ENCODE measurements at places on chromosomes 5 and 9.

- no peak for DNase-seq
These were observed 1909.5 kb upstream of the CDH9 start for GRCh38 chr5:28947865-28948264.

DNA sequence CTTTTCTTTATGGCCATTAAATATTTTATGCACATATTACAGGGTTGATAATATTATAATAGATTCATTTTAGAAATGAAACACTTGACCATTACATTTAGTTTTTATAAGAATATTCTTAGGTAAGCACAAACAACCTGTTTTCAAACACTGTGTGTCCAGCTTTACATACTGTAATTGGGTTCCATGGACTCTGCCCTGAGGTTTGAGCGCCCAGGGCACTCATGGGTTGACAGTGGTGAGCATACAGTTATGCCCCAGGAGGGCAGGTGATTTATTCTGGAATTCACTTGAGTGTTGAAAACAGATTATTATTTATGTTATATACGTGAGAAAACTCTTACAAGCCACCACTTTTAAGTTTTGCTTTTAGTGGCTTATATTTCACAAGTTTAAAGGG lies 33.7 kb downstream of the TRIO start:
- no peak for DNase-seq

GRCh38 chr5:146165460-146165859 lies 17.0 kb downstream of the LARS1 start:
- no peak for DNase-seq

GRCh38 chr5:96659170-96659569 lies 3.0 kb upstream of the CAST start:
- DNase-seq = no peak

- no peak for DNase-seq
These were observed 30.4 kb downstream of the NFX1 start for GRCh38 chr9:33320568-33321261.

- no peak for DNase-seq
These were observed 893.9 kb upstream of the DMAC1 start for GRCh38 chr9:8693464-8693863.

DNA sequence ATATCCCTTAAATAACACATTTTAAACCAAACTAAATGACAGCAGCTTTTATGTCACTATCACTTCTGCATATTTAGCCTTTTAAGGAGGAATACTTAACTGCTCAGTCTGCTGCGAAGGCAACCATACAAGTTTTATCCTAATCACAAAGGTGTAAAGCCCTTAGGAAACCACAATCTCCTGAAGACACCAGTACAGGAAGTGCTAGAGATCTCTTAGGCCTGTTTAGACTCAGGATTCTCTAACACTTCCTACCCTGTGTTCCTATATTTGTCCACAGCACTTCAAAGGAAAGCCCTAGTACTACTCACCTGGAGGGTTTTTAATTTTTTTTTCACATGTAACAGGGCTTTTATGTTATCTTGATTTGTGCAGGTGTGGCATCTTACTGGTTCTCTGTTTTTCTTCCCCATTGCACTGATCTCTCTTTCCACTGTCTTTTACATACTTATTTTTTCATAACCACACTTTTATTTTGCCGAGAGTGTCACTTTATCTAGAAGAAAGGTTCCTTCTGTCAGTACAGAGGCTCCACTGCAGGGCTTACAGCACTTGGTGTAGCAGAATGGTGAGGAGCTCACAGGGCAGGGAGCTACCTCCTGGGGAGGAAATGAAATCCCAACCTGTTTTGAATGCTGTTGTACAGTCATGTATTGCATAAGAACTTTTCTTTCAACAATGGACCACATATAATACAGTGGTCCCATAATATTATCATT lies 1060.6 kb upstream of the ACO1 start:
- DNase-seq = no peak

GRCh38 chr5:109155625-109156024 lies 254.1 kb downstream of the PJA2 start:
- no peak for DNase-seq

DNA sequence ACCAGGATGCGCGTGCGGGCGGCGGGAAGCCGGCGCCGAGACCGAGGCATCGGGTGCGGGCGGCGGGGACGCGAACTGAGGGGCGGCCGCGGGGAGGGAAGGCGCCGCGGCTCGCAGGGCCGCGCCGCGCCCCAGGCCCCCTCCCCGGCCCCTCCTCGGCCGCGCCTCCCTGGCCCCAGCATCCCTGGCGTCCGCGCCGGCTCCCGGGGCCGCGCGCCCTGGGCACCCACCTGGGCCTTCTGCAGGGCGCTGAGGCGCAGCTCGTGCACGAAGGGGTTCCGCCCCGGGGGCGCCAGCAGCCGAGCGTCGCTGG lies 324 bp downstream of the LPCAT1 start:
- DNase-seq = no peak

- no peak for DNase-seq
These were observed 24.1 kb upstream of the TCOF1 start for GRCh38 chr5:150333400-150333799.

DNA sequence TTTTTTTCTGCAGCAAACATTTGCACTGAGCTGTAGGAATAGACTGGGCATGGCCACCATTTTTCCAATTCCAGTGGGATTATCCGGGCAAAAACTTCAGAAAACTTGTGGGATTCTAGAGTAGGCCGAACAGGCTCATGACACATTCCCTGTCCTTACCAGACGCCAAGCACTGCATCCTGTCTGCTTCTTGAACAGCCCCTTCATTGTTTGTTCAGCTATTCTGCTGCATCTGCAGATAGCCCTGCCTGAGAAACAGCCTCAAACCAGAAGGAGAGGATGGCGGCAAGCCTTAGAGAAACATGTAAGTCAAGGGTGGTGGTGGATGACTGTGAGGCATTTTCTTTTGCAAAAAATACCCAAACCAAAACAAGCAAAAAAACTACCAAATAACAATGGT lies 111.8 kb upstream of the NTRK2 start:
- no peak for DNase-seq

DNA sequence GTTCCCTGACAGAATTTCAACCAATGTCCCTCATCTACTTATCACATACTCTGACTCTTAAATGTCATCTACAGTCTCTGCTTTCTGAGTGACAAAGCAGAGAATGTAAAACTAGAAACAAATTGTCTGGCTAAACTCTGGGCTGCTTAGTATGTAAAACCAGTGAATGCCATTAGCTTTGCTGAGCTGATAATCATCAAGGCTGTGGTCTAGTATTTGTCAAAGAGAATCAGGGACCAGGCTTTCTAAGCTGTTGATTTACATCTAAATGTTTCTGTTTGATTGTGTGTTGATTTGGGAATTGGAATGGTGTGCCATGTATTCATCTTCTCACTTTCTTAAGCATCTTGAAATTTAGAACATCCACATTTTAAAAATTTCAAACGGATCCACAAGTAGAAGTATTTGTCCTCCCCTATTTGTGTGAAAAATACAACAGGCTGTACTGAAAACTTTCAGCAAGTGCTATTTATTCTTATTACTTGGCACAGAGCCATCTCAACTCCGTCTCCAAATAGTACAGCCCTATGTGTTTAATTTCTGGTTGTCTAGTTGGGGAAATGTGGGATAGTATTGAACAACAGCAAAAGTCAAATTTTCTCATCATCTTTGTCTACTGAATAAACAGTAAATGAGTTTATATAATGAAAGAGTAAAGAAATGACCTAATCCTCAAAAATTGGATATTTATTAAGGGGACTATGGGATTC lies 251.5 kb downstream of the KCTD16 start:
- DNase-seq = no peak

- DNase-seq = no peak
These were observed 18.4 kb downstream of the GADD45G start for GRCh38 chr9:89622933-89623861.

DNA sequence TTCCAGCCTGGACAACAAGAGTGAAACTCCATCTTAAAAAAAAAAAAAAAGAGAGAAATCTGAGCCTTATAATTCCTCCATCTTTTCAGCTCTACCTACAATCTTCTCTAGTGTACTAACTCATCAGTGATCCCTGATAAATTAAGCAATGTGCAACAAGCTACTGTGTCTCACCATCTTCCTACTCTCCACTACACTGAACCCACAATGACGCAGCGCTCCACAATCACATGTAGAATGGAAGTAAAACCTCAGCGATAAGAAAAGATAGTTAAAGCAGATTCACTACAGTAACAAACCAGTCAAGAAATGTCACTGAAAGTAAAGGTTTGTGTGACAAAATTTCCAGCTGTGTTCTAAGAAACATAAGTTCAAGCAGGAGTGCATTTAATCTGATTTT lies 13.5 kb downstream of the ABCA1 start:
- no peak for DNase-seq

- DNase-seq = no peak
These were observed 90.5 kb downstream of the ANKH start for GRCh38 chr5:14781106-14781505.

DNA sequence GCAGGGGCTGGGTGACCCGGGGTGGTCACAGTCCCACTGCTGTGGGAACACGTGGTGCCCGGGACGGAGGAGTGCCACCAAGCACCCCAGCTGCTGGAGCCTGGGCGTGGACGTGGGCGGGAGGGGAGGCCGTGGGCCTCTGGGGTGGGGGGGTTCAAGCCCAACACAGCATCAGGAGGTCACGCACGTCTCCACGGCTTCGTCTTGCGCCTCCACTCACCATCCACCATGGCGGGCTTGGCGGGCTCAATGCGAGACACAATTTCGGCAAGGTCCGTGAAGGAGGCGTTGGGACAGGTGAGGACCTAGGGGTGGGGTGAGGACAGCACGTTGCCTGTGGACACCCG lies 2.2 kb upstream of the NSMF start:
- no peak for DNase-seq

GRCh38 chr5:146995878-146996277 lies 117.3 kb upstream of the PPP2R2B start:
- no peak for DNase-seq

GRCh38 chr5:170885809-170886208 lies 24.0 kb downstream of the RANBP17 start:
- no peak for DNase-seq

- no peak for DNase-seq
These were observed 36.1 kb upstream of the STARD4 start for GRCh38 chr5:111548348-111548950.

- DNase-seq = no peak
These were observed 5.9 kb upstream of the SPOUT1 start for GRCh38 chr9:128835246-128836210.

DNA sequence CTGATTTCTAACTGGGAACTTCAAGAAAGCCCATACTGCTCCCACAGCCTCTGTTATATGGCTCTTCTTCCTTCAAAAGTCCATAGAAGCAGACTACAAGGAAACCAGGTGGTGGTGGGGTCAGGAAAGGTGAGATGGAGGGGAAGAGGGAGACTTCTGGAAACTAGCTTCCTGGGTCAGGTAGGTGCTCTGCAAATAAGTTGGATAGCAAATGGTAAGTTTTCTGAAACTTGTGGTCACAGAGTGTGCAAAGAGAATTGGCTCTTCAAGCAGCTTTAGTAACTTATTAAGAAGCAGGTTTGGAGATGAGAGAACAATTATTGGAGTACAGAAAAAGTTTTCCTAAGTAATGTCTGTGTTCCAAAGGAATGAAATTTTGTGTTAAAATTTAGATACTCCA lies 316.9 kb downstream of the ADGRV1 start:
- no peak for DNase-seq

DNA sequence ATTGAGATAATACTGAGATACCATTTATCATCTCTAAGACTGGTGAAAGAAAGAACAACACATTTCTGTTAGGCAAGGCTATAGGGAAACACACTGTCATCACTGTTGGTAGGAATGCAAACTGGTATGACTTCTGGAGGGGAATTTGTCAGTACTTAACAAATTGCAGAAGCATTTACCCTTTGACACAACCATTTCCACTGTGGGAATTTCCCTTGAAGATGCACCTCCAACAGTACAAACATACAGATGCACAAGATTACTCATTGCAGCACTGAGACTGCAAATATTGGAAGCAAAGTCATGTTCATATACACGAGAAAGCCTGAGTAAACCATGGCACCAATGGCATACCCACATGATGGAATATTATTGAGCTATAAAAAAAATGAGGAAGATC lies 17.6 kb downstream of the GM2A start:
- no peak for DNase-seq

DNA sequence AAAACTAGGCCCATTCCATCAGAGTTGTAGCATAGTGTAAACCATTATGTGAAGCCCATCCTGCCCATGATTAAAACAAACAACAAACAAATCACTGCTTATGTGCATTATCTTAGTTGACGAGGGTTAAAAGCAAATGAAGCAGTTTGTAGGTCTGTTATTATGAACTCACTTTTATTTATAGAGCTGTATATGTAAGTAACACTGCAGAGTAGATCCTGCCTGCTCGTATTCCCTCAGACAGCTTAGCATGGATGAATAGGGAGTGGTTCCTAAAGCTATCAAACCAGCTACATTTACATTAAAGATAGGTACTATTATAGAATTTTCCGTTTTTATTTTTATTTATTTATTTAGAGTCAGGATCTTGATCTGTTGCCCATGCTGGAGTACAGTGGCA lies 112.6 kb downstream of the GDNF start:
- DNase-seq = no peak

DNA sequence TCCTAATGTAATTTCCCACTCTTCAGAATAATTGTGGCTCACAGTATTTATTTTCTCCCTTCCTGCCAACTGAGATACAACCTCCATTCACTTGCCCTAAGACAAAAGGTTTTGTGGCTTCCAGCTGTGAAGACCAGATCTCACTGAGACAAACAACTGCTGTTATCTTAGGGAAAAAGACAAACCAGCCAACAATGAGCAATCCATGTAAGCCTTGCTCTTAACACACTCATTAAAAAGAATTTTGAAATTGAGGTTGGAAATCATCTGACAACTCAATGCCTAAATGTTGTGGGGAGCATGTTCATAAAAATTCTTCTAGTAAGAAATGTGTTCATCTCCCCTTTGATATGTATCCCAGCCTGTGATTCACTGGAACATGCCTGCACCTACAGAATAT lies 132.9 kb downstream of the ADAMTSL1 start:
- no peak for DNase-seq

DNA sequence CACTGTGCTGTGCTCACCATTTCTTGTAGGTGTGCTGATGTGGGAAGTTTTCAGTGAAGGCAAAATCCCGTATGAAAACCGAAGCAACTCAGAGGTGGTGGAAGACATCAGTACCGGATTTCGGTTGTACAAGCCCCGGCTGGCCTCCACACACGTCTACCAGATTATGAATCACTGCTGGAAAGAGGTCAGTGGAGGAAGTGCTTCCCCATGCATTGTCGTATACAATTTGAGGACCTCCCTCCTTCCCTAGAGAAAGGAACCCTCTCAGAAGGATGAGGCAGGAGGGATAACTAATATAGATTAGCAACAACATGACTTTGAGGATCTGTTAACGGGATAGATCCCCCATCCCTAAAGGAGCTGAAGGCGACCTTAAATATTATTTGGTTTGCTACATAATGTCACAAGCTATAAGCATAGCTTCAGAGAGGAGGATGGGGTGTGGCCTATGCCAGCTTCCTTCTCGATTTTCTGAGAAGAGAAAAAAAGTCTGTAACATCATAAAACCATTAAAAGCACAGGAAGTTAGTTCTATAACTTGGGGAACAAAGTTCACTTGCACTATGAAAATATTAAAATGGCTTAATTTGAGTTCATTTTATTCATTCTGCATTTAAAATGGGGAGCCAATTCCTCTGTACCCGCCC lies 17.0 kb upstream of the CYFIP2 start:
- no peak for DNase-seq

GRCh38 chr5:1513326-1514026 lies 10.3 kb downstream of the LPCAT1 start:
- no peak for DNase-seq

- DNase-seq = no peak
These were observed 380.4 kb downstream of the PSAT1 start for GRCh38 chr9:78677326-78677725.
